ENCODE measurements at places on chromosomes 1 and 21. TPM values are rescaled to one million over a fixed set of nuclear protein-coding genes. Genes with fewer than 3 reads are reported as not detected.

RIIAD1 gene
- total RNA-seq: 4.1 TPM

DNA sequence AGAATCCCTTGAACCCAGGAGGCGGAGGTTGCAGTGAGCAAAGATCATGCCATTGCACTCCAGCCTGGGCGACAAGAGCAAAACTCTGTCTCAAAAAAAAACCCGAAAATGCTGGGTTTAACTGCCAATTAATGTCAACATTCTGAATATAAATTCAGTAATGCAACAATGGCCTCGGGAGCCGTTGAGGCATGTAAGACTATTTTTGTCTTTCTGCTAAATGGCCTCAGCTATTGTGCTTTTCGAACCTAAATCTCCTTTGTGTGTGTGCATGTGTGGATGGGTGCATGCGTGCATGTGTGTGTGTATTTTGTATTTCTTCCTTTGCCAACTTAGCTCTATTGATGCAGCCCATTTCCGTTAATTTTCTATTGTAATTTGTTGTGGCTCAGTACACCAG is 31.6 kb downstream of the CLIC4 start:
- DNase-seq: no peak

- DNase-seq: peak; percentile 16
These were observed 8.2 kb downstream of the TNN start for GRCh38 chr1:175075572-175076568.

GJA9 gene
- total RNA-seq: 1.7 TPM
